ENCODE measurements at places on chromosomes 2 and 18.

GRCh38 chr18:52183107-52183506, 156.9 kb upstream of the DCC start:
- DNase-seq: no peak

DNA sequence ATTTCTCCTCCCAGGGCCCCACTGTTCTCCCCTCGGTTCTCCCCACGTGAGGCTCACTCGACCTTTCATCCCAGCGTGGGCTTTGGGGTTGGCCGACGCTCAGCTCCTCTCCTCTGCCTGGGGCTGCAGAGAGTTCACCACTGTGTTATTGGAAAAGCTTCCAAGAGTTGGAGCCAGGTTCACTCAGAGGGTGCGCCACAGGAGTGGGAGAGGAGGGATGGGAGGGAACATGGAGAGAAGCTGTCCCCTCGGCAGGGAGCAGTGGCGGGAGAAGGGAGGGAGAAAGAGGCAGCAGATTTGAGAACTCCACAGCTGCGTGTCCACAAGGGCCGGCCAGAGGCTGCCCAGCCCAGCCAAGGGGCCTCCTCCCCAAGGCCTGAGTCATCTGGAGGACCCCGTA, 197.1 kb upstream of the SMAD2 start:
- DNase-seq: no peak

GRCh38 chr18:12043811-12044210, 49.8 kb upstream of the ANKRD62 start:
- no peak for DNase-seq

- no peak for DNase-seq
Observed at GRCh38 chr2:143085125-143085784, 44.0 kb upstream of the ARHGAP15 start.

- DNase-seq: no peak
Observed at GRCh38 chr2:217273162-217273561, 413.3 kb upstream of the TNP1 start.

GRCh38 chr2:151914989-151915628, 86.9 kb upstream of the ARL5A start:
- DNase-seq: no peak

DNA sequence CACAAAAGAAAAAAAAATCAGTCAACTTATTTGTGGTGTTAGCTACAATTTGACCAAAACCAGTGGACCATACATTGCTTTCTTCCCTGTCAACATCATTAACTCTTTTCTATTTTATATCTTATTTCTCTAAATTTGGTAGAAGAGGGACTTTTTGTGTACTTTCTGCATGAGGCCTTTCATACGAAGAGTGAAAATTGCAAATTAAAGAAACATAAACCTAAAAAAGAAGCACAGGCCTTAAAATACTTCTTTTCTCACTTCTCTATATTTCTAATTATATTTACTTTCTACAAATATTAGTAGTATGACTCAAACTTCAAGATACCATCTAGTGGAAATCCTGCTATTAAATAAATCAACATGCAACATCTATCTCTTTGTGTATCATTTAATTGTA, 1073.4 kb upstream of the ZEB2 start:
- no peak for DNase-seq

- DNase-seq: no peak
Observed at GRCh38 chr2:166230024-166230723, 102.4 kb upstream of the SCN1A start.

- no peak for DNase-seq
Observed at GRCh38 chr2:43708891-43709290, 32.7 kb upstream of the C1GALT1C1L start.

DNA sequence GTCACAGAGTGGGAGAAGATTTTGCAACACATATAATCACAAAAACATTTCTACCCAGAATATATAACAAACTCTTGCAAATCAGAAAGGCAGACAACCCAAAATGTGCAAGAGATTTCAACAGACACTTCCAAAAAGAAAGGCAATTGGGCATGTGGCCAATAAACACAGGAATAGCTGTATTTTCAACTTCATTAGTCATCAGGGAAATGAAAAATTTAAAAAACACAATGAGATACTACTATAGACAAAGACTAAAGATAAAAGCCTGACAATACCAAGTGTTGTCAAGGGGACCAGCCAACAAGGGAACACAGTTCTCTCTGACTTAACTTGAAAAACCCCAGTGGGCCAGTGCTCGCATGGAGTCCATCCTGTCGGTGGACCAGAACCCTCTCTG, 40.5 kb downstream of the MTHFD2 start:
- DNase-seq: no peak

DNA sequence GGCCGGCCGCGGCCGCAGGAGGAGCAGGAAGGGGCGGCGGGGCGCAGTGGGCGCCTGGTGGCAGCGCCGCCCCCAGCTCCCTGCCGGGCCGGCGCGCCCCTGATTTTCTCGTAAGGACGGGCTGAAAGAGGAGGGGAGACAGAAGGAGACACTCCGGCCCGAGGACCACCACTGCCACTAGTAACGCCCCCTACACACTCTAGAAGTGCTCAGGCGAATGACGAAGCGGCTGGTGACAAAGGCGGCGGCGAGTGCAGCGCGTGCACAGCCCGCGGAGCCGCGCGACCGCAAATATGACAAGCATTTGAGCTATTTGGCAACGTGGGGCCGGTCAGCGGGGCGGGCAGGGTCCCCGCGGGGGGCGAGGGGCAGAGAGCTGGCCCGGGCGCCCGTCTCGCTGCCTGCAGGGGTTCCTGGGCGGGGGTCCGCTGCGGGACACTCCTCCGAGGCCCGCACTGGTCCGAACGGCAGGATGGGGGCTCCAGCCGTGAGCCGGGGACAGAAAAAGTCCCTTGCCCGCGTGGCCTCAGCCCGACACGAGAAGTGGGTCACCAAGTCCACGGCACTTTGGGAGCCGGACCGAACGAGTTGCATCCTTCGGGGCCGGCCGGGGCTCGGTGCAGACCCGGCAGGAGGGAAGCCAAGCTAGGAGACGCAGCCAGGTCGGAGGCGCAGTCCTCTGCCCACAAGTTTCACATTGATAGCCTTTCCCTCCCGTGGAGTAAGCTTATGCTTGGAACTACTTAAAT, 524 bp upstream of the SERTAD2 start:
- no peak for DNase-seq

DNA sequence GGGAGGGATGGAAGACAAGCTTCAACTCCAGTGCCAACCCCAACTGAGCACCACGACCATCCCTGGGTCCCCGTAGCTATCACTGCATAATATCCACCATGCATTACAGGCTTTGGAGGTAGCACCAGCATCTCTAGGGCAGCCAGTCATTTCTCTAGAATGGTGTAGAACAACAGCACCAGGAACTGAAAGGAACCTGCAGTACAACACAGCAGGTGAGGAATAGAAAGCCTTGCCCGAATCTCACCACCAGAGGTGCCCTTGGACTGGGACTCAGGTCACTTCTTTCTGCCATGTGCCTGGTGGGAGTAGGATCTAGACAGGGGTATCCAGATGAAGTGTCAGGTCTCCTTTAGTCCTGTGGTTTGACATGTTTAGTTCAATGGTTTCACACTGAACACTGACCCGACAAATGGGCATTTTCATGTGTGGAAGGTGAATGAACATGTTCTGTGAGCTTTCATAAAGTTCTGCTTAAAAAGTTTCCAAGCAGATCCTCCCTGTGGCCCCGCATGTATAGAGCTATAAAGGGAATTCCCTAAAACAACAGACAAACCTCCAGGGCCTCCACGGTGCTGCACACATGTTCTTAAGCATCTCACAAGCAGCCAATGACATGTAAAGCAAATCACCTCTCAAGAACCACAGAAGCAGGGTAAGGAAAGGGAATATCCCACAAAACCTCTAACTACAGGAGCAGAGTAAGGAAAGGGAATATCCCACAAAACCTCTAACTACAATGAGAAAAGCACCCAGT, 208.3 kb downstream of the AFF3 start:
- no peak for DNase-seq

DNA sequence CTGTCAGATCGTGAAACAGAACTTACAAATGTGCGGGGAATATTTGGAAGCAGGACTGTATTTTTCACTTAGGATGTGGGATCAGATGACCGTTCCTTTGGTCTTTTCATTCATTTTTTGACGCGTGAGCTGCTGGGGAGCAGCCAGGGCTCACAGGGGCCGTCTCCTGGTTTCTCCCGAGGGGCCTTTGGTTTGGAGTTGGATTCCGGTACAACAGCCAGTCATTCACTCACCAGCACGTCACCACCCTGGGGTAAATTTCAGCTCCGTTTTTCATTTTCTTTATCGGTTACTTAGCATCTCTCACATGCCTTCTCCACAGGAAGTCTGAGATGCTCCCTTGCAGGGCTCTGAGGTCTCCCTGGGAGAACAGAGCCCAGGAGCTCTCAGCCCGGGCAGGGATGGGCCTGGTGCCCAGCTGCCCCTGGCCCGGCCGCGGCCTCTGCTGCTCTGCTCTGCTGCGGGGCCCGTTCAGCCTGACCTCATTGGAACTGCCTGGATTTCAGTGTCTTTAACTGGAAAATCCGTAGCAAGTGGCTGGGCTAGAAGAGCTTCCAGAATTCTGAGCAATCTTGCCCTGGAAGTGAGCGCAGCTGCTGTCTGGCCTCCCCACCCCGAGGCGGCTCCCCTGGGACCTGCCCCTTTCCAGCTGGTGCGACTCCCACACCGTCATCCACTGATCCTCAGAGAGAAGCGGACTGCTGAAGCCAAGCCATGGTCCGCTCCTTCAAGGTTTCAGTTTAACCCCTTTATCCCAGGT, 335.6 kb downstream of the EIPR1 start:
- DNase-seq: no peak

GRCh38 chr18:46340716-46341115, 236.5 kb downstream of the HAUS1 start:
- no peak for DNase-seq

DNA sequence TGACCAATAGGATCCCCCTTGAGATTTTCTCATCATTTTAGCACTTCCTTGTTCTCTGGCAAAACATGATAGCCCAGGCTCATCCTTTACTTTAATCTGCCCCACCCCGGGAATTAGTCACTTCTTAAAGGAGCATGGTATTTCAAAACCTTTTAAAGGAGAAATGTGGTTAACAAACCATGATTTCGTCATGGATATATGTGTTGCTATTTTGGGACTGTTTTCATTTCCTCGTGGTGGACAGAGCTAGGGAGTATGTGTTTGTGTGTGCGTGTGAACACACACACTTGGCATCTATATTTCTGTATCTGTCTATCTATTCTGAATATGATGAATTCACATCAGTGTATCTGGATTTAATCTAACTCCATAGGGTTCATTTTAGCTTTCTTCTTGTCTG, 128.1 kb downstream of the BIRC6 start:
- DNase-seq: no peak

GRCh38 chr2:4780679-4781078, 911.5 kb upstream of the SOX11 start:
- DNase-seq: no peak

DNA sequence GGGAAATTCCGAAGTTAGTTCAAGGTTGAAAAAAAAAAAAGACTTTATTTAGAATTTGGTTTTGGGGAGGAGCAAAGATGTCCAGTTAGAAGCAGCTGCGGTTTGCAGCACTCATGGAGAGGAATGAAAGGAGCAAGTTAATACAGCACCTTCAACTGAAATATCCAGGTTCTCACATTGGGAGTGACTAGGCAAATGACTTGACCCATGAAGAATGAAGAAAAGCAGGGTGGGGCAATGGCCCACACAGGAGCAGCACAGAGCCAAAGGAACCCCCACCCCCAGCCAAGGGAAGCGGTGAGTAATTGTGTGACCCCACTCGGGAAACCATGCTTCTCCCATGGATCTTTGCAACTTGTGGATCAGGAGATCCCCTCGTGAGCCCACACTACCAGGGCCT, 32.8 kb downstream of the ZNF892 start:
- DNase-seq: no peak

- no peak for DNase-seq
Observed at GRCh38 chr2:9297156-9297555, 90.5 kb downstream of the ASAP2 start.

GRCh38 chr2:151782378-151783132, 45.7 kb downstream of the ARL5A start:
- DNase-seq: no peak

- no peak for DNase-seq
Observed at GRCh38 chr2:127769587-127769986, 41.4 kb downstream of the WDR33 start.

GRCh38 chr2:57370882-57371585, 675.6 kb upstream of the VRK2 start:
- no peak for DNase-seq

GRCh38 chr2:43102366-43103092, 123.9 kb downstream of the ZFP36L2 start:
- DNase-seq: no peak

DNA sequence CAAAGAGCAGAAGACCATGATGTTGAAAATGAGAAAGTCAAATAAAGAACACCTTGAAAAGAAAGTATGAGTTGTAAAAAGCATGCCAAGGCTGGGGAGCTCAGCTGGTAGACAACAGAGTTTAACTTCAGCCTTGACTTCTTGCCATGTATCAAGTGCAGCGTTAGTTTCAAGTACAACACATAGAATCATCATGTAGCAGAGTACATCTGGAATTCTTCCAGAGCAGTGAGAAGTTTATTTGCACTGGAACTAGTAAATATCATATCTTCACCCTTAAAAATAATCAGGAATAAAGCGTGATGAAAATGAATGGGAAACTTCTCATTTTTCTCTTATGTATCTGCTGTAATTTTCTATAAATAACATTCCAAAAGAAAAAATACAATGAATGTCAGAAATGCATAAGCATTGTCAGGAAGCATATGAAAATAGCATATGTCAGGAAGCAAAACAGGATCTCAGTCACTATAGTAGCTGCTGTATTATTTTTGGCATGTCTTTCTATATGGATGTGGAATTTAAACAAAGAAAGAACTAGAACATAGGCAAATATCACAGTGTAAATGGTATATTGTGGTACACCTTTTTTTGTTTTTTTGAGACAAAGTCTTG, 10.1 kb upstream of the SULT1C4 start:
- DNase-seq: no peak

DNA sequence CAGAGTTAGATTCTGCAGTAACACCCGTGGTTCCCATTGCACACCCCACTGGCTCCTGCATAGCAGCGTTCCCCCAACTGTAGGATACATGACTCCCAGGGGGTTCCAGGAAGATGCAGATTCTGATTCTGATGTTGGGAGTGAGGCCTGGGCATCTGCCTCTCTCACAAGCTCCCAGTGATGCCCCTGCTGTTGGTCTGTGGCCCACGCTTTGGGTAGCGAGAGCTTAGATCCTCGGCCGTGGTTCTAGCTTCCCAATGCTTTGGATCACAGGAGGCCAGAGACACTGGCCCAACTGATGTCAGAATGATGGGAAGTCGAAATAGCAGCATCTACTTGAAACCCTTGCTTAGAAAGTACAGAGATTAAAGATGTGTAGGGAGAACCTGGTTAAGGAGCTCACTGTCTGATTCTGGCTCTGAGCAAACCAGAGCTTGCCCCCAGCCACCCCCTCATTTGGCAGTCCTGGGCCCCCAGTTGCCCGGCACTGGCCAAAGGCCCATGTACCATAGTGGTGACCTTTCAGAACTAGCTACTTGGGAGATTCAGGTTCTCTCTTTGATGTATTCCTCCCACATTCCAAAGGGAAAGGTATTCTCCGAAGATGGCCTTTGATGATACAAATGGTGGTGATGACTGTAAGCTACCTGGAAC, 197.5 kb downstream of the FAM210A start:
- DNase-seq: no peak

- no peak for DNase-seq
Observed at GRCh38 chr18:37006742-37007141, 177.8 kb downstream of the KIAA1328 start.

Data from amygdala (tissue), 56 donors.